ENCODE measurements at places on chromosomes 3 and 15. TPM values are rescaled to one million over a fixed set of nuclear protein-coding genes. Genes with fewer than 3 reads are reported as not detected.

The TIMP4 gene
- 72.8 TPM for total RNA-seq

The SH2D7 gene
- not detected for total RNA-seq

The SEMA5B gene
- total RNA-seq = 1.7 TPM

The TWF2 gene
- 51.7 TPM for total RNA-seq

GRCh38 chr3:187039100-187039722, 100.1 kb downstream of the RPL39L start:
- DNase-seq = no peak

DNA sequence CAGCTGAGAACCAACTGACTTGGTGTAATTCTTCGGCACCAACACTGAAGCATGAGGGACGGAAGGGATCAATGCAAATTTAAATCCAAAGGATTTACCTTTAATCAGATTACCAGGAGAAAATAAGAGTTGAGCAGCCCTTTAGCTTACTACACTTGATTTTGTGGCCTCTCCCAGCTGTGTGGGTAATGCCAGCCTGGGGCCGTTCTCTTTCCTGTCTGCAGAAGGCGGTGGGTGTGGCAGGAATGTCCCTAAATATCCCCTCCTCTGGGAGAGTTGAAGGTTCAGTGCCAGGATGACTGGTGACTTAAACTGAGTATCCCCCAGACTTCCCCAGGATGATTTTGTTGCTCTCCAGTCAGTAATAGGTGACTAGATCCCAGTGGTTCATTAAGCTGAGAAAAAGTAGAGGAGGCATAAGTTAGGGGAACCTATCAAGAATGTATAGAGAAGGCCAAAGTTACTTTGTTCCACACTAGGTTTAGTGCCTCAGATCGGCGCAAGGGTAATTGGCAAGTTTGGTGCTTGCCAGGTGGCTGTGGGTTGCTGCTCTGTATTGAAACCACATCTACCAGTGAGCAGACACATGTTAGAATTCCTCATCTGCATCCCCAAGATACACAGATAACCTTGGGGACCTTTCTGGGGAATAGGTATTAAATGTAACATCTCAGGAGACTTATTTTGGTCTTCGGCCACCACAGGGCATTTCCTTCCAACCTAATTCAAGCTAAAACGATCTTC, 23.1 kb downstream of the MAPKBP1 start:
- DNase-seq = no peak

DNA sequence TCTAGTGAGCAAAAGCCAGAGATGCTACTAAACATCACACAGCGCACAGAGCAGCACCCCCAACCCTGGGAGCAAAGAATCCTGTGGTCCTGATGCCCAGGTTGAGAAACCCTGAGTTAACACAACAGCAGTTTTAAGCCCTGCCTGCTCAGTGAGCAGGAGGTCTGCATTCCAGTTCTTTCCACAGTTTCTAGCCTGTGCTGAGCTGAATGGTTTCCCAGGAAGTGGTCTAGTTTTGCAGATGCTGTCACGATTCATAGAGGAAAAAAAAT, 171.1 kb upstream of the PROK2 start:
- DNase-seq = no peak

- no peak for DNase-seq
These were observed 67.6 kb downstream of the ABTB1 start for GRCh38 chr3:127740136-127740915.
